ENCODE measurements at places on chromosomes 2 and 18. TPM values are rescaled to one million over a fixed set of nuclear protein-coding genes. Genes with fewer than 3 reads are reported as not detected.

TUBA4B gene
- total RNA-seq, result not detected

GAREM2 gene
- 7.3 TPM for total RNA-seq

MAPK4 gene
- not detected for total RNA-seq

KIAA1328 gene
- total RNA-seq, result 9.4 TPM

DOK6 gene
- not detected for total RNA-seq

NEU4 gene
- total RNA-seq, result 4.3 TPM

CYP1B1 gene
- 0.17 TPM for total RNA-seq

POTEC gene
- total RNA-seq, result not detected

MOCOS gene
- total RNA-seq, result not detected

GYPC gene
- 157 TPM for total RNA-seq

DNA sequence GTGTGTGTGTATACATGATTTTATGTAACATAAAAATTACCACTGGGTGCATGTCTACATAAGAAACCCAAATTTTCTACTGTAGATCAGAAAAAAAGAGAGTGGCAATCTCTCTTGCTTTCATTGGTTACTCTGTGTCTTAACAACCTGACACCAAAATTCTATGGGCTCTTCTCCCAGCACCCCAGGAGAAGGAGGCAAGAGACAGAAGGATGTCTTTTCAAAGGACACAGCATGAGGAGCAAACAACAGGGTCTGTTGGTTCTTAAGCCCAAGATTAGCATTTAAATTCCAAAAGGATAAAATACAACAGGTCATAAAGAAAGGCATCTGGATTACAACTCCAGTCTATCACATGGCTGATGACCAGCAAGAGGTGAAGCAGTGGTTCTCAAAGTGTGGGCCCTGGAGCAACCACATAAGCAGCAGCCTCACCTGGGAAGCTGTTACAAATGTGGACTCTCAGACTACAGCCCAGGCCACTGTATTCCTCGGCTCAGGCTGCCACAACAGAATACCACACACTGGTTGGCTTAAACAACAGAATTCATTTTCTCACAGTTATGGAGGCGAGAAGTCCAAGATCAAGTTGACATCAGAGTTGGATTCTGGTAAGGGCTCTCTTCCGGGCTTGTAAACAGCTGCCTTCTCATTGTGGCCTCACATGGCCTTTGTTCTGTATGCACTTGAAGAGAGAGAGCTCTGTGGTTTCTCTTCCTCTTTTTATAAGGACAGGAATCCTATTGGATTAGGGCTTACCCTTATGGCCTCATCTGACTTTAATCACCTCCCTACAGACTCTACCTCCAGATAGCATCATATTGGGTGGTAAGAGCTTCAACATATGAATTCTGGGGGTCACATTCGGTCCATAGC is 79.8 kb upstream of the RNF152 start:
- DNase-seq, result no peak

DNA sequence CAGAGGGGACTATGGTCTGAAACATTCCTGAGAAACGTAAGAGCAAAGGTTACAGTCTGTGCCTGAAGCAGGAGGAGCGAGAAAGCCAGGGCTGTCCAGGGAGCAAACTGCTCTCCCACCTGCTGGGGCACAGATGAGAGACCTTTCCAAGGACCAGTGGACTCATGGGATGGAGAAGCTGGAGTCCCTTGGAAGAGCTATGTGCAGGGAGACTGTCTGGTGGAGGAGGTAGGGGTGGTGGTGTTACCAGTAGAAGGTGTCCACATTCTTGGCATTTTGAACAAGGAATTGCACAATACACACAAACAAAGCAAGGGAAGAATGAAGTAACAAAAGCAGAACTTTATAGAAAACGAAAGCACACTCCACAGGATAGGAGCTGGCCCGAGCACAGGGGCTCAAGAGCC is 97.9 kb upstream of the CYRIA start:
- no peak for DNase-seq

GRCh38 chr2:44086629-44087028 is 82.0 kb upstream of the PPM1B start:
- DNase-seq, result no peak

DNA sequence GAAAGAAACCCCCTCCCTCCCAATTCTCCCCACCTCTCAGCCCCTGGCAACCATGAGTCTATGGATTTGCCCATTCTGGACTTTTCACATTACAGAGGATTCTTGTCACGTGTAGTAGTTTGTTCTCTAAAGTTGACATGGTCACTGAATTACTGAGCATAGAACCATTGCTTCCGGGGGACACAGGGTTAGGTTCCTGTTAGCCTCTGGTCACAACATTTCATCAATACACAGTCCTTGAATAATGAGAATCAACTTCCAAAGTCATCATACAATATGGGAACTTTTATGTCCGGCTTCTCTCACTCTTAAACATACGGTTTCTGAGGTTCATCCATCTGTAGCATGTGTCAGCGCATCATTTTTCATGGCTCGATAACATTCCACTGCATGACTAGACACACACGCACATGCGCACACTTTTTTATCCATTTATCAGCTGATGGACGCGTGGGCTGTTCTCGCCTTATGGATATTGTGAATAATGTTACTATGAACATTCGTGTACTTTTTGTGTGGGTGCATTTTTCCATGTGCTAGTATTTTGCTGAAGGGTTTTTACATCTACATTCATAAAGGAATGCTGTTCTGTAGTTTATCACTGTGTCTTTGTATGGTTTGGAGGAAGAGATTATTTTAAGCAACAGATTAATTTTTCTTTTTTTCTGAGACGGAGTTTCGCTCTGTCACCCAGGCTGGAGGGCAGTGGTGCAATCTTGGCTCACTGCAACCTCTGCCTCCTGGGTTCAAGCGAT is 48.1 kb downstream of the PARD6G start:
- no peak for DNase-seq

Data from CD4-positive, alpha-beta T cell (primary cell).